ENCODE measurements at places on chromosomes 2 and 18.

DNA sequence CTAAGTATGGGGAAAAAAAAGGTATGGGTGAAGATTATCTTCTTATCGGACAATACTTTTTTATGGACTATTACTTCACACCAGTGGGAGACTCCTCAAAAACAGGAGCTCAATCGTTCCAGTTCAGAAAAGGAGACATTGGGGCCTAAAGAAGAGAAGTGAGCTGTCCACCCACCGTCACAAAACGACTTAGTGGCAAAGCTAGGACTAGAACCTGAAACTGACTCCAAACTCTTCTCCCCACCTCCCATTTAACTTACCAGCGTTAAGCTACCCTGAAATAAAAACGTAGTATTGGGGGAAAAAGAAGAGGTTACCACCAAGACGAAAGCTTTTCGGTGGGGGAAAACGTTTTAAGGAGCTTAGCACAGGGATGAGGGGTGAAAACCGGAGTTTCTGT is 503 bp downstream of the GTF3C3 start:
- DNase-seq: no peak

GRCh38 chr2:85827879-85828569 is 60.8 kb downstream of the ST3GAL5 start:
- no peak for DNase-seq

DNA sequence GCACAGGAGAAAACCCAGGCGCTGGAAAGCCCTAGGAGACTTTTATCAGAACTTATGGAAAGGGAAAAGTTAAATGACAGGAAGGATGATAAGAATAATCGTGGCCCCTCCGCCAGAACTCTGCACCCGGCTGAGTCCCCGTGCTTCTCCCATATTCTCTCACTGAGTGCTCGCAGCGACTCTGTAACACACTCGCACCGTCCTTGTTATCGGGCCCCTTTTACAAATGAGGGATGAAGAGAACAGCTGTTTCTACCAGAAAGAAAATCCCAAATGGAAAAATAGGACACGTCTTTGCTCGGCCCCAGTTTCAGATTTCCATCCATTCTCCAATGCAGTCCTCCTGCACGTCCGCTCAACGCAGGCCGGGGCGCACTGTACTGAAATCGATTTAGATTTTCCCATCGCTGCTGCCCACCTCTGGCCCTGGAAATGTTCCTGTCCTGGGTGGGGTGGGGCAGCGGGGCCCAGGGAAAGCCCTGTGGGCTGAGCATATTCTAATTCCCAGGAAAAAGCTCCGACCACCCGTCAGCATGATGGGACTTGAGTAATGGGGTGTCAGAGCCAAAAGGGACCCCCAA is 66.4 kb downstream of the KCNF1 start:
- DNase-seq: no peak

DNA sequence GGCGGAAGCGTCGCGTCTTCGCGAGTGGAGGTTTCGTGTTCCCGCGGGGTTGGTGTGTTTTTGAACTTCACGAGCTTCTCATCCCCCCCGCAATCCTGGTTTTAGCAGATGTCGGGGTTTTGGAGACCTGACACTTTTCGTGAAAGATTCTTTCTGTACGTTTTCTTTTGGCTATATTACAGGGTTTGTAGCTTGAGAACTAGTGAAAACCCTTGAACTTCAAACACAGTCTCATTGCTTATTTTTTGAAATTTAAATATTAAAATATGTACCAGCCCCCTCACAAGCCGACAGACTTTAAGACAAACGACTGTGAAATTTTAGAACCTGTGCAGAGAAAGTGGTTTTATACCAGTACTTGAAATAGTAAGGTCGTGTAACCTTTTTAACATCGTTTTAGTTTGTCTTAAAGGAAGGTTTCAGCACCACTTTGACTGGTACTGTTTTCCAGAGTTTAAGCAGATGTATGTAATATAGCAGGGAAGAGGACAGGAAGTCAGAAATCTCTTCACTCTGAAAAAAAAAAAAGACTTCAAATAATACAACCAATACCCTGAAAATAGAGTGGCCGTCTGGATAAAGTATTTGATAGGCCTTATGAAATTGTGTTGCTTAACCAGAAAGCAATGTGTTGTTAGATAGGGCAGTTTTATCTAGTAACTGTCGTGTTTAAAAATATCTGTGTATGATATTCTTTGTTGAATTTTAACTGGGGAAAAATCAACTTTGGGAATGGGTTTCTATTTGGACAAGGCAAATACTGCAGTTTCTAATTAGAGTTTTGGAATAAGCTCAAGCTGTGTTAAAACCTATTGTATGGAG is 1.4 kb downstream of the SPATS2L start:
- DNase-seq: no peak

- no peak for DNase-seq
These were observed 187.8 kb upstream of the FSHR start for GRCh38 chr2:49342156-49342555.

DNA sequence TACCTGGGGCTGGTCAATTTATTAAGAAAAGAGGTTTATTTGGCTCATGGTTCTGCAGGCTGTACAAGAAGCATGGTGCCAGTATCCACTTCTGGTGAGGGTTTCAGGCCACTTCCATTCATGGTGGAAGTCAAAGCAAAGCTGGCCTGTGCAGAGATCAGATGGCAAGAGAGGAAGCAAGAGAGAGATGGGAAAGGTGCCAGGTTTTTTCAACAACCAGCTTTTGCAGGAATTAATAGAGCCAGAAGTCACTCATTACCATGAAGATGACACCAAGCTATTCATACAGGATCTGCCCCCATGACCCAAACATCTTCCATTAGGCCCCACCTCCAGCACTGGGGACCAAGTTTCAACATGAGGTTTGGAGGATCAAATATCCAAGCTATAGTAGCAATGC is 56.8 kb upstream of the ST3GAL5 start:
- no peak for DNase-seq

- no peak for DNase-seq
These were observed 97.9 kb upstream of the KLHL29 start for GRCh38 chr2:23286758-23287704.

- no peak for DNase-seq
These were observed 153.6 kb upstream of the CCDC195 start for GRCh38 chr2:224869601-224870233.

- no peak for DNase-seq
These were observed 533.3 kb downstream of the CNTNAP5 start for GRCh38 chr2:124558277-124558905.

DNA sequence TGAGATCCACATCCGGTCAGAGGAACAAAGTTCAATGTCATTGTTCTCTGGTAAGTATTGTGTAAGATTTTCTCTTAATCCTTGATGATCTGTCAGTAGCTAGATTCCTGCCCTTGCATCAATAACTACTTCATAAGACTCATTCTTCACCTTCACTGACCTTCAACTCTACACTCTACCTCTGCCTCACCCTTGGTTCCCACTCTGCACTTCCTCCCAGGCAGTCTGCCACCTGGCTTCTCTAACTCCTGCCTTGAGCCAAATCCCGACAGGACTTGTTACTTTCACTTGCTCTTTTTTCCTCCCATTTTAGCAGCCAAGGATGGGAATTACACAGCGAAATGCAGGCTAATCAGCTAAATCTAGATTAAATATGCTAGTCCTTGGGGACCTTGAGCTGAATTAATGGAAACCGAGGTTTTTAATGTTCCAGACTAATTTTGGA is 190.7 kb downstream of the DLGAP1 start:
- DNase-seq: no peak
